ENCODE measurements at places on chromosomes 4 and X. TPM values are rescaled to one million over a fixed set of nuclear protein-coding genes. Genes with fewer than 3 reads are reported as not detected.

- DNase-seq, result peak; percentile 93
Measured at GRCh38 chr4:139176302-139177048, 543 bp downstream of the ELF2 start.

TEX13D gene
- not detected for total RNA-seq

MSX1 gene
- total RNA-seq, result 2.7 TPM

GRCh38 chr4:17055788-17056187 lies 157.3 kb upstream of the LDB2 start:
- no peak for DNase-seq

GPR173 gene
- 0.35 TPM for total RNA-seq

PAGE2 gene
- total RNA-seq, result not detected

- DNase-seq, result no peak
Measured at GRCh38 chr4:163959932-163960331, 465.4 kb downstream of the TMA16 start.

DNA sequence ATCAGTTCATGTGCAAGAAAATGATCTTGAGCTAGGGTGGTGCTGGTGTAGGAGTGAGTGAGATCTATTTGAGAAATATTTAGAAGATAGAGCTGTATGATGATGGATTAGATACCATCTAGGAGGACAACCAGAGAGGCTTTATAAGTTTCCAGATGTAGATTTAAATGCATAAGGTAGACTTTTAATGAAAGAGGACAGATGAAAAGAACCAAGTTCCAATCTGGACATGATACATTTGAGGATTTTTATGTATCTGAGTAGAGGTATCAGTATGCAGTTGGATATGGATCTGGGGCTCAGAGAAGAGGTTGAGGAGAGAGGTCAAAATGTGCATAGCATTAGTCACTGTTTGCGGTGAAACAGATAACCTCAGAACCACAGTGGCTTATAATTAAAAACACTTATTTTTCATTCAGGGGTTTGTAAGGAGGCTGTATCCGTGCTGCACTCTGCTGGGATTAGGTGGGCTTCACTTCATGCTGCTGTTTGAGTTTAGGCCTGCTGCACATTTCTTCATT lies 348.7 kb downstream of the BMPR1B start:
- DNase-seq, result no peak

DNA sequence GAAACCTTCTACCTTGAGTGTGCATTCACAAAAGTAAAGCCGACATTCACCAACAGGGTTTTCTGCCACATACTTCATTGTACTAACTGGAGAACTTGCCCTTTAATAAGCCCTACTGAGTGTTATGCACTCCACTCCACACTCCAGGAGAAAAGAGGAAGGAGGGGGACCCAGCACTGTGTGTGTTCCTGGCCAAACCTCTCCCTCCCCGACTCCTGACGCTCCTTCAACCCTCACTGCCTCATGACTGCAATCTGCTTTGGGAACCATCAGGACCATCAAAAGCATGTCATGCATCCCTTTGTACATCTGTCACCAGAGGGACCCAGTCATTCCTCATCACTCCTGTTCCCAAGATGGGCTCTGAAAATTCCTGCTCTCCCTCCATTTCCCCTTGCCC lies 143.7 kb downstream of the RASL11B start:
- no peak for DNase-seq

FGF2 gene
- total RNA-seq, result 5.5 TPM

FATE1 gene
- not detected for total RNA-seq

GRCh38 chr4:41358647-41359421 lies 102.1 kb downstream of the UCHL1 start:
- no peak for DNase-seq

DNA sequence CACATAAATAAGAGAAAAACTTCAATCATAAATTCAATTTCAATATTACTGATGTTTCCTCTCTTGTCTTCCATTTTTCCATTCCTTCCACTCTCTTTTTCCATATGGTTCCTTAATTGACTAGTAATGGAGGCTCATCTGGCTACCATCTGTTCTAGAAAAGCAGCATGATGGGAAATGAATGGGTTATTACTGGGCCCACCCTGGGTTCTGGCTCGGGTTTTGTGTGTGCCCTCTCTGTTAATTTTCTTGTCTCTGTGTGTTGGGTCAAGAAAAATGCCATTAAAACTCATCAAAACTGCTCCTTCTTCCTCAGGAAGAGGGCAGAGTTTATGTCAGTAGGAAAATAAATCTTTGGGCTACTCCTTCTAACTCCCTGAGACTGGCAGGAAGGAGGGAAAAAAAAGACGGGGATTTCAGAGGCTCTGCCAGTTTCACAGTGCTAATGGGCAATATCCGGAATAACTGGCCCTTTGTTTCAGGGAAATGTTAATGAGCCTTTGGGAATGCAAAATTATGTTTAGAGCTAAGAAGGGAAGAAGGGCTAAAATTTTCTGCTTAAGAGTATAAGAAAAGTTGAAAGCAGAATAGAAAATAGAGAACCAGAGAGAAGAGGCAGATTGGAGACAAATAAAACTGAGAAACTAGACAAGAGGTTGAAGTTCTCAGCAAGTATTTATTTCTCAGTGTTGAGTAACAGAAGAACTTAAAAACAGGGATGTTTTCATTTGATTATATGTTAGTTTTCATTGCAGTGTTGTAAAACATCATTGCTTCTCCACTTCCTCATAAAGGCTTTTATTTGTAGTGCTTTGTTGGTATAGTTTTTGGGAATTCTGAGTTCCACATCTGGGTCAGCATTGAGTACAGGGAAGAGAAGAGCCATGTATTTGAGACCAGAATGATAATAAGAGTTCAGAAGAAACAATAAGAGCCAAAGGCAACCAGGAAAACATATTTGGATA lies 19.7 kb downstream of the GABRB1 start:
- no peak for DNase-seq

EPGN gene
- 0.19 TPM for total RNA-seq

DNA sequence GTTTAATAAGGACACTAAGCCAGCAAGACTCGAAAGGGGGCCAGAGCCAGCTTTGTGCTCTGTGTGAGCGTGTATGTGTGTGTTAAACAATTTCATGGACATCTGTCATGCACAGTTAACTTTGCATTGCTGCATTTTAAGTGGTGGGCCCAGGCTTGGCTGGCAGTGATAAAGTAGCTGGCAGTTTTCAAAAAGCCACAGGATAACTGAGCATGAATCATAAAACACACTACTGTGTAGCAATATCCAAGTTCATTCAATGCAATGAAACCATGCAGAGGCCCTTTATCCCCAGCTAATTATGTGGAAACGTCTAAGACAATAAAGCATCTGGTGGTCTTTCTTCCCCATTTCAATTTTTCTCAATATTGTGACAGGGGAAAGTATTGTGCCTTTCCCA lies 132.9 kb downstream of the NKX6-1 start:
- DNase-seq, result no peak

RS1 gene
- not detected for total RNA-seq

DNA sequence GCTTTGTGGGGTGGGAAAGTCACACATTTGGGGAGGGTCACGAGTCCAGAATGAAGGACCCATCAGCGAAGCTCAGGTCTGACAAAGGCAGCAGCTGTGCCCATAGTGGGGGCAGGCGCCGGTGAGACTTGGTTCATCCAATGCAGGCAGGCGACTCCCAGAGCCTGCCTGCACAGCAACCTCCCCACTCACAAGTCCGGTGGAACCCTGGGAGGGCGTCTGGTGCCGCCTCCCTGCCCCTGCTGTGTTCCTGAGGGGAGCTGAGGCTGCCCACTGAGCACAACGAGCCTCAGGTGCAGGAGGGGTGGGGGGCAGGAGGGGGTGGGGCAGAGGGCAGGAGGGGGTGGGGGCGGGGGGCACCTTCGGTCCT lies 13.7 kb downstream of the LRPAP1 start:
- DNase-seq, result no peak

DNA sequence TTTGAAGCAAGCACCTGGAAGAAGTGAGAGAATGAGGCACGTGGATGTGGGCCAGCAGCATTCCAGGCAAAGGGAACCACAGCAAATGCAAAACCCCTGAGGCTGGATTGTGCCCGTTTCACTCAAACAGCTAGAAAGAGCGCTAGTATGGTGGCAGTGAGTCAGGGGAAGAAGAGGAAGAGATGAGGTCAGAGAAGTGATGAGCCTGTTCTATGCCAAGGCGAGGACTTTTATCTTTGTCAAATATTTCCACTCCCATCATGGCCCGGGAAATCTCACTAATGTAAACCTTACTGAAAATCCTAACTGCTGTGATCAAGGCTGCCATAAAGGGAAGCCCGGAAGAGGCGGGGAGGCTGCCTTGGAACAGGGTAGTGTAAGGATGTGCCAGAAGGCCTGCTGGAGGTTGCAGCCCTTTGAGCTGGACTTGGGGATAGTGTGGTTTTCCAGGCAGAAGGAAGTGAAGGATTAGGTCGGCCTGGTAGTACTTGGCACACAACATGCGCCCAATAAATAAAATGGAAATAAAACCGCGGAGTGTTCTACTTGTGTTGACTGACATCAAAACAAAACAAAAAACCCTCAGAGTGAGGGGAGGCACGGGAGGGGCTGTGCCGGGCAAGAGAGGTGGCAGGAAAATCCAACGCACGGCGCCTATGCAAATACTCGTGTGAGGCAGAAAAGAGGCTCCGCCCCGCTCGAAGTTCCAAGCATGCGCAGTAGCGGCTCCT lies 1.2 kb upstream of the CDK16 start:
- no peak for DNase-seq

GRCh38 chr4:84796394-84796793 lies 170.1 kb downstream of the WDFY3 start:
- DNase-seq, result no peak

DNA sequence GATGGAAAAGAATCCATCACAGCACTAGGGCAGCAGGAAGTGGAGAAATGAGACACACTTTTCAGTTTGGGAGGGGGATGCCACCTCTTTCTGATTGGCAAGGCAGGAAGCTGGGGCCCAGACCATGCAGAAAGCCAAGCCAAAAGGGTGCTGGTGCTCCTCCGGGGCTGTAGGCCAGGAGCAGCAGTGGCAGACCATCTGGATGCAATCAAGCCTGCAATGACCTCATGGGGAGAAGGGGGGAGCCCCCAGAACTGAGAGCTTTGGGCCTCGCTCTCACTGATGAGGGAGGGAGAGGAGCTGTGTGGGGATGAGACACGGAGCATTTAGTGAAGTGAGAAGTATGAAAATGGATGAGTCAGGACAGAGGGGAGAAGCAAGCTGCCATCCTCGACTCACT lies 141.3 kb upstream of the NALF2 start:
- no peak for DNase-seq

PLAC8 gene
- total RNA-seq, result 2.2 TPM

GRCh38 chr4:4568806-4569427 lies 27.1 kb upstream of the STX18 start:
- DNase-seq, result no peak

SLC25A43 gene
- total RNA-seq, result 2.2 TPM

SMIM10L2A gene
- total RNA-seq, result 1.3 TPM

DNA sequence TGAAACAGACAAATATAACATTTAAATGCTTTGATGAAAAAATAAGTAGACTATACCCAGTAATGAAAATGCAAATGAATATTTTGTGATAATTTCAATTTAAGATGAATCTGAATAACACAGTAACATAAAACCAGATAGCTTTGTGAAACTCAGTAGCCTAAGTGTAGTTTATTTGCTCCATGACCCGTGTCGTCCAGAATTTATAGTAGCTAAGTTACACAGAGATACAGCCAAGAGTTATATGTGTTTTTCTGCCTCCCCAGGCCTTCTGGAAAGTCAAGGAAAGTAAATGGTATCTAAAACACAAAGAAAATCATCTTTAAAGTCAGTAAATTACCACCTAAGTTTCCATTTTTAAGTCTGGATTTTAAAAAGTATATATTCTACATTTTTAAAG lies 26.7 kb downstream of the HPGD start:
- DNase-seq, result no peak

UPF3B gene
- total RNA-seq, result 3.4 TPM

- no peak for DNase-seq
Measured at GRCh38 chr4:122117743-122118142, 34.4 kb upstream of the BLTP1 start.

ADGRL3 gene
- 3.7 TPM for total RNA-seq

DNA sequence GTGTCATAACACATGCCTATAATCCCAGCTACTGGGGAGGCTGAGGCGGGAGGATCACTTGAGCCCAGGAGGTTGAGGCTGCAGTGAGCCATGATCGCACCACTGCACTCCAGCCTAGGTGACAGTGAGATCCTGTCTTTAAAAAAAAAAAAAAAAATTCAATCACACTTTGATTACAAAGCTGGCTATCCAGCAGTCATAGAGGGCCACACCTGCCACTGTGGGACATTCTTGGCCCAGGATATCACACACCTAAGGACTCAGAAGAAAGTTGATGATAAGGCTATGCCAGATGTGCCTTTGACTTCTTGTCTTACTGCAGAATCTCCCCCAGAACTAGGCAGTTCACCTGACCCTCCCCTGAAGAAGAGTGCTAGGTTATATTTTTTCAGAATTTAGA lies 122.5 kb upstream of the GALNT7 start:
- no peak for DNase-seq

- no peak for DNase-seq
Measured at GRCh38 chr4:123581802-123582201, 185.2 kb downstream of the SPRY1 start.

DNA sequence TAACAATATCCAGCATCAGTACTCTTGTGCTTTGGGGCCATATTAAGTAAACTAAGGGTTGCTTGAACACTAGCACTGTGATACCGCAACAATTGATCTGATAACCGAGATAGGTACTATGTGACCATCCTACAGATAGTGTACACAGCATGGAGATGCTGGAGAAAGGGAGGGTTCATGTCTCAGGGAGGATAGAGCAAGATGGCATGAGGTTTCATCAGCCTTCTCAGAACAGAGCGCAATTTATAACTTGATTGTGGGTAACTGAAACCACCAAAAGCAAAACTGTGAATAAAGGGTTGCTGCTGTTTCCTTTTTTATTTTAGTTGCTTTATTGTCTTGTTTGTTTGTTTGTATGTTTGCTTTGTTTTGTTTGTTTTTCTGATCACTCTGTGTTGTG lies 1449.7 kb downstream of the PCDH7 start:
- no peak for DNase-seq

CSAG1 gene
- not detected for total RNA-seq

CSAG3 gene
- total RNA-seq, result not detected

- DNase-seq, result no peak
Measured at GRCh38 chrX:96455078-96455477, 229.6 kb upstream of the DIAPH2 start.

POLA1 gene
- 6.0 TPM for total RNA-seq

PWWP3B gene
- 11.5 TPM for total RNA-seq

DNA sequence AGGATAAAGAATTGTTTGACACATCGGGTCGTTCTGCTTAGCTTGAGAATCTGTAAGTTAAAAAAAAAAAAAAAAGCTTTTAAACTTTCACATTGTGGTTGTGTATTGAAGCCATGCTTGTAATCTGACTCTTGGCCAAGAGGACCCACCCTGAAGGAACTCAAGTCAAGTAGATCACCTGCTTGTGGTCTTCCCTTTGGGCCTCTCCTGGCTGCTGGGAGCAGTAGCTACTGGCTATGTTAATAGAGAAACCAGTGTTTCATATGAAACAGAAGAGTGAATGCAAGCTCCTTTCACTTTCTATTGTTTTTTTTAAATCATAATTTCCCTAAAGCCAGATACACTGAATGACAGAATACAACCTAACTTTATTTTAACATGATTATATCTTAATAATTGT lies 402.4 kb upstream of the NDST4 start:
- DNase-seq, result no peak

SPACA5 gene
- total RNA-seq, result not detected

GPR82 gene
- 0.22 TPM for total RNA-seq

RASGEF1B gene
- 3.6 TPM for total RNA-seq

GRCh38 chr4:87716371-87717265 lies 66.5 kb downstream of the DMP1 start:
- DNase-seq, result no peak
